Kidney capillary endothelial cell (primary cell): ENCODE measurements at places on chromosomes 3 and 15.

DNA sequence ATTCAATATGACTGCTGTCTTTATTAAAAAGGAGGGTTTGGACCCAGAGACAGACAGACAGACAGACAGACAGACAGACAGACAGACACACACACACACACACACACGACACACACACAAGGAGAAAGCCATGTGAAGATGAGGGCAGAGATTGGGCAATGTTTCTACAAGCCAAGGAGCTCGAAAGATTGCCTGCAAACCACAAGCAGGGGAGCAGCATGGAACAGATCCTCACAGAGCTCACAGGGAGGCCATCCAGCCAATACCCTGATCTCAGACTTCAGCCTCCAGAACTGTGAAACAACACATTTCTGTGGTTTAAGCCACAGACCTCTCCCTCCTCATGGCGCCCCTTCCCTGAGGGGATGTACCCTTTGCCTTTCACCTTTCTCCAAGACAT, 35.8 kb upstream of the ABHD2 start:
- no peak for DNase-seq

DNA sequence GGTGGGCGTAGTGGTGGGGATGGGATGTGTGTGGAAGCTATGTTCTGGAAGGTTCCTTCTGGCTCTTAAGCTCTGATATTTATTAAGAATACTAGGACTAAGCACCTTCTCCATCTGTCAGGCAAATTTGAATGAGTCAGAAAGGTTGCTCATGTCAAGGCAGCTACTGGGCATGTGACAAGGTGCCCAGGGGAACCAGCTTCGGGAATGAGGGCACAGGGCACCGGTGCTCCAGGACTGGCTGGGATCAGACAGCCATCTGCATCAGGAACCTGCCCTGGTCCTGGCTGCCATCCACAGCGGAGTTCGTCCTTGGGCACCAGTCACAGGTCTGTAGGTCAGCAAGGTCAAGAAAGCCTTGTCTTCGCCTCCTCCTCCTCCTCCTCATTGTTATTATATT, 32.5 kb downstream of the CA12 start:
- DNase-seq, result no peak

DNA sequence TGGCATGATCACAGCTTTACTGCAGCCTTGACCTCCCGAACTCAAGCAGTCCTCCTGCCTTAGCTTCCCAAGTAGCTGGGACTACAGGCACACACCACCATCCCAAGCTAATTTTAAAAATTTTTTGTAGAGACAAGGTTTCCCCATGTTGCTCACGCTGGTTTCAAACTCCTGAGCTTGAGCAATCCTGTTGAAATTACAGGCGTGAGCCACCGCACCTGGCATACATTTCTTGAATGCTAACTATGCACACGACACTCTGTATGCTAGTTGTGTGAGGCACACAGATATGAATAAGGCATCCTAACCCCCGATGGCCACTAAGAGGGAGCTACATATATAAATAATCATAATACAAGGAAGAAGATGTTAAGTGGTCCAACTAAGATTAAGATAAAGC, 64.9 kb downstream of the CDC25A start:
- no peak for DNase-seq

DNA sequence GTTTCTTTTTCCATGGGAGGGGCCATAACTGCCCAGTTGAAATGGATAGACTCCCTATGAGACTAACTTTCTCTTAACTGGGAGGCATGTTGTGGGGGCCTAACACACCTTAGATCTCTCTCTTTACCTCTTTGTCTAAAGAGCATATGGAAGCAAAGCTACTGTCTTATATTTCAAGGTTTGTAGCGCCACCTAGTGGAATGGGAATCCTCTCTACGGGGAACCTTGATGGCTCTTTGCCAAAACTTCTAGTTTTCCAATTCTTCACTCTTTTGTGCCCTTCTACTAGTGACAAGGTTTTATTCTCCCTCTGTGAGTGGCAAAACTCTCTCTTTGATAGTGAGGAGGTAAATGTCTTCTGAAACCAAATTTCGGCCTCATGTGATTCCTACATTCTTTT, 1030.4 kb upstream of the CADM2 start:
- DNase-seq, result no peak

DNA sequence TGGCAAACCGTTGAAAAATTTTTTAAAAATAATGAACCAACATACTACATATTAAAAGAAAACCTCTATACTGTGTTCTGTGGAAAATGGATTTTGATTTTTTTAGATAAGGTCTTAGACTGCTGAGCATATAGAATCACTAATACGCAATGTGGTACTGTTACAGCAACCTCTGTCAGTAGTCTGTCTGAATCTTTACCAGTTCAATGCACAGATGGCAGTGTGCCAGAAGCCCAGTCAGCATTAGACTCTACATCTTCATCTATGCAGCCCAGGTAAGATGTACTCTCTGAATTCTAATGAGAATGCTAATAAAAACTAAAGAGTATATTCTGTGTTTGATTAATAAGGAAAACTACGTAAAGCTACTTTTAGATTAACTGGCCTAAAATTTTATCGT, 31.3 kb upstream of the FAH start:
- DNase-seq, result no peak

DNA sequence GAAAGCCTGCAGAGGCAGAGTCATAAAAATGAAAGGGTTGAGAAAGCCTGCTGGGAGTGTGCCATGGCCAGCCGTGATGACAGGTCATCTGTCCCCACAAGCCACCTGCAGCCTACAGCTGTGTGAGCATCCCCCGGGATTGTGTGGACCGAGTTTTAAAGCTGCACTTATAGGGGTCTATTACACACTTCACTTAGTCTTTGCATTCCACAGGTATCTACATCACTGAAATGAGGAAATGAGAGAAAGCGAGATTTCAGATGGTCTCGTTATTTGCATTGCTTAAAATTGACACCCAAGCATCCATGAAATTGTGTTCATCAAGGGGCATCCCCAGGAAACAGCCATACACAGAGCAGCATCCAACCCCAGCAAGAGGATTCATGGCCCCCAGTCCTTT, 137.6 kb upstream of the TRIM42 start:
- no peak for DNase-seq

DNA sequence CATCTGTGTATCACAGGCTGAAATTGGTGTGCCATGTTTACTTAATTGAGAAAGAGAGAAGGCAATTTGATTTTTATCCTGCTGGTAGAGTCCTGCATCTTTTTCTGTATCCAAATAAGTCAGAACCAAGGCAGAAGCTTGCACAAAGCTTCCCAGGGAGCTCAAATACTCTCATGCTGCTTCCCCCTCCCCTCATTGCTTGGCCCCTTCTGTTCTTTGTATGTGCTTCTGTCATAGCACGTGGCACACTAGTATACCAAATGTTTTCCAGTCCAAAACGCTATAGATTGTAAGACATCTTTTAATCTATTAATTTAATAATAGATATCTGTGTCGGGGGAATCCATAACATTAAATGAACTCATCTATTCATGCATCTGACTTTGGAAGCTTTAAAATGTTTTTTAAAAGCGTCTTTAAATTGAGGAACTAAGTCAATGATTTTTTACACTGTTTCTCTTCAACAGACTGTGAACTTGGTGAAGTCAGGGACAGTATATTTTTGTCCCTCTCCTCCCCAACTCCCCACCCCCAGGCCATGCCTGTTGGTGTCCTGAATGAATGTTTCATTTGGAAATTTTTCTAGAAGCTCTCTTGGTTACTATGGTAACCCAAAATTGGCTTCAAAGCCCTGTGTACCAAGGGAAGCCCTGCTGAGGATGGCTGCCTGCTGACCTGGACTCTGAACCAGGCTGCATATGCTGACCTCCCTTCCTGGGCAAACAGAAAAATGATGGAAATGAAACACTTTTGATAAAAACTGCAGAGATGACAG, 26.2 kb upstream of the SLC35G2 start:
- no peak for DNase-seq

DNA sequence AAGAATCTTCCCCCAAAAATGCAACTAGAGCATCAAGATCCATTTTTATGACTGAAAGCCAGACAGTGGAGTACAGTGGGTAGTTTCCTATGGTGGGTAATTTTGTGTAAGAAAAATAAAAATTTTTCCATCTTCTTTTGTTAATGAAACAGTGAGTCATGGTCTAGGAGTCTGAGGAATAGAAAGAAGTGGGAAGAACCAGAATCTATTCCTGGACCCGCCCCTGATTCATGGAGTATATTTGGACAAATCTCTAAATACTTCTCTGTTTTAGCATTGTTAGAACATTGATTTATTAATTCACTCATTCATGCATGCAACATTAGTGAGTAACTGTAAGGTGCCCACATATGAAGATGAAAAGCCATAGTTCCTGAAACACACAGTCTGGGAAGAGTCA, 304.5 kb upstream of the GPR149 start:
- no peak for DNase-seq

DNA sequence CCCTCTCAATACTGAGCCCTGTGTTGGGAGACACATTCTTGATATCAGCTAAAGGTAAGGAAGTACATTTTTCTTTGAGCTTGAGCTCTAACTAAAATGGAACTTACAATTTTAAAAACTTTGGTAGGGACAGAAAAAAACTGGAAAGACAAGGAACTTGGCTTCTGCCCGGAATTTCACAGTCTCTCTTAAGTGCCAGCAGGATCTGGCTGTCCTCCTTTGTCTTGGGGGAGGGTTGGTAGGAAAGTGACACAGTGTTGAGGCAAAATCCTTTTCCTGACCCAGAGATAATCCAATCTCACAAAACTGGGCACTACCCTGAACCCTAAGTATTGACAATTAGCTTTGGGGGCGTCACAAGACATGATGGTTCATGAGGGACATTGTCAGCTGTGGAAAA, 45.3 kb downstream of the ZPLD1 start:
- no peak for DNase-seq

DNA sequence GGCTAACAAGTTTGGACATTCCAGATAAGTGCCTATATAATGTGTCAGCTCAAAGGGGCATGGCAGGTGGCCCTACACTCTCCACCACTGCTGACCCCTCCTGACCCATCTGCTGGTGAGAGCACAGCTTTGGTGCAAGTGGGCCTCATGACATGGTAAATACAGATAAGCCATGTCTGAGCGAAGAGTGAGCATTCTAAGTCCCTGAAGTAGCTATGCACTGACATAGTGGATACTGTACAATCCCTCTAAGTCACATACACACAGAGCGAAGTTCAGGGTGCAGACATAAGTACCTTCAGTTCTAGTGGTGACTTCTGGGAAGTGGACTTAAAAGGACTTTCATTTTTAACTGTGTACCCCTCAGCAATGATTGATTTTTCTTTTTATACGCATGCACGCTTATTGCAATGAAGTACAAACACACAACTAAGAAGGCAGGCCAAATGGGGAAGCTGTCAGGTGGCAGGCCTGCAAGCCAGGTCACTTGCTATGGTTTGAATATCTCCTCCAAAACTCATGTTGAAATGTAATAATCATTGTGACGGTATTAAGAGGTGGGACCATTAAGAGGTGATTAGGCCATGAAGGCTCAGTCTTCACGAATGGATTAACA, 41.5 kb downstream of the TBC1D2B start:
- DNase-seq, result no peak

GRCh38 chr3:128262457-128262856, 109.2 kb downstream of the EEFSEC start:
- no peak for DNase-seq

- DNase-seq, result no peak
Measured at GRCh38 chr3:72034986-72035385, 250.0 kb upstream of the PROK2 start.

DNA sequence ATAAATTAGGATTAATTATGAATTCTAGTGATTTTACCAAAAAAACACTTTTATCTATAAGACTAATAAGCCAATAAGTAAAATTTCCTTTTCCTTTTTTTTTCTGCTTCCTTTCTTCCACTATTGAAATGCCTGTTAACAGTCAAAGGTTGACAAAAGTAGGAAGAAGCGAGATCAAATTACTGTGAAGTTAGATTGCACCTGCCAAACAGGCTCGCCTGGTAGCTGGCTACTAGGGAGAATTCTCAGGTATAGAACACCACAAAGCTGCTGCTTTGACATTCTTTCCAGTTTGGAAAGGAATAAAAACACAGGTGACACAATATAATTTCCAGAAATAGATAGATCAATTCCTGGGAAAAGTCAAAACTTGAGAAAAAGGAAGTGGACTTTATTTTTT, 749.0 kb downstream of the NSUN3 start:
- no peak for DNase-seq

DNA sequence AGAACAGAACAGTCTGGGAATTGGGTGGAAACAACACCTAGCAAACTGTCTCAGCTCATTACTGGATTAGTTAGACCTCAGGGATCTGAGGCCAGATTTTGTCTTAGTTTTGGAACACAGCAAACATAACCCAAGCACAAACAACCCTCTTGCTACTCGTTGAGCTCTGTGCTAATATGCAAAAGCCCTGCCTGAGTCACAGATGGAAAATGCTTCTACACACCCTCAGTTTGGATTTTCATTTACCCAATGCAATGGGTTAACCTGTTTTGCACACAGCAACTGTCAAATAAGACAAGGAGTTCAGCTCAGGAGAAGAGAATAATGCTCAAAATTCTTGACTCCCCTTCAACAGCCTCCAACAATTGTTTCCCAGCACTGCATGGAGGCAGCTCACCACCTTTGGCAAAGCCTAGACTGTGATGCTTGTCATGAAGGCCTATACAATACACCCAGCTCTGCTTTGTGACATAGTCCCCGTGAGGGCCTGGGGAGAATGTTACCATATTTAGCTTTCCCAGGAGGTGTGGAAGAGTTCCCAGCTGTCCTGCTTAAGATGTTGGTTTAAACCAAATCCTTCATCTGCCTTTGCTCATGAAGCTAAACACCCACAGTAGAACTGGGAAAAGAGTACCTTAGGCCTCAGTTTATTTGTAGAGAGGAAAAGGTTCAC, 68.9 kb upstream of the MNS1 start:
- no peak for DNase-seq

- DNase-seq, result no peak
Measured at GRCh38 chr3:4897765-4898453, 81.3 kb upstream of the BHLHE40 start.

GRCh38 chr3:101036676-101037075, 43.5 kb upstream of the ABI3BP start:
- DNase-seq, result no peak

DNA sequence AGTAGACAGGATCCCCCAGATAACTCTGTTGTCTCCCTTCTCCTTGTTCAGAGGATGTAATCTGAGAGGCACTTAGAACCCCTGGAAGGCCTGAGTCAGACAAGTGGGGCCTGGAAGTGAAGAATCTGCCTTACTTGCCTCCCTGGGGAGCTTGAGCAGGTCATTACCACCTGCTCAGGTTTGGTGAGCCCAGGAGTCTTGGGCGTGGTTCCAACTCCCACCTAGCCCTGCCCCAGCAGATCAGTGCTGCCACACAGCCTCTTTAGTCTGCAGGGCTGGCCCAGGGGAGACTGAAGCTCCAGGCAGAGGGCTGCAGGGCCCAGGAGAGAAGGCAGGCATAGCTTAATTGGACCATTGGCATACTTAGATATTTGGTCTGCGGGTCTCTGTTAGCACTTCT, 230.0 kb downstream of the ERC2 start:
- DNase-seq, result no peak

DNA sequence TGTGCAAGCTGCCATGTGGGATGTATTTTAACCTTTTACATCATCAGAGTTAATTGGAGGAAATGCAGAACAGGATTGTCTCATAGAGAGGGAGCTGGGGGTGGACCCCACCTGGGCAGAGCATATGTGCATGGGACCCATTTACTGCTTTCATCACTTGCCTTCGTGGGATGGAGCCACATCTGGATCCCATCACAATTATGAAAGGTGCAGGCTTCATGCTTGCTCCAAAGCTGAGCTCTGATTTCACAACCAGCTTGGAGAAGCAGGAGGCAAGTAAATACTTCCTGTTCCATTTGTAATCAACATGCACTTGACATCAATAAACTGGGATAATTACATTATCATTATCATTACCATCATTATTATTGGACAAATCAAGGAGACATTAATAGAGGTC, 161.9 kb downstream of the ALDH1A2 start:
- no peak for DNase-seq
